Hypothalamus (tissue), 51 donors: ENCODE measurements at places on chromosomes 2 and 18.

DNA sequence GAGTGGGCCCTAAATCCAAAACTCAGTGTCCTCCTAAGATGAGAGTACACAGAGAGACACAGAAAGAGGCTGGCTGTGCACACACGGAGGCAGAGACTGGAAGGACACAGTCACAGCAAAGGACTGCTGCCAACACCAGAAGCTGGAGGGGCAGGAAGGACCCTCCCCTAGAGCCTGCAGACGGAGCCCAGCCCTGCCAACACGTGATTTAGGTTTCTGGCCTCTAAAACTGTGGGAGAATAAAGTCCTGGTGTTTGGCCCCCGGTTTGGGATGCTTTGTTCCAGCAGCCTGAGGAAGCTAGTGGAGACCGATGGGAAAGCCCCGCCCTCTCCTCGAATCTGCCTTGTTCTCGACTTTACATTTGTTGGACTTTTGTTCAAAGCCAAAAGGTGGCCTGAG lies 10.6 kb downstream of the CNDP1 start:
- DNase-seq = no peak

DNA sequence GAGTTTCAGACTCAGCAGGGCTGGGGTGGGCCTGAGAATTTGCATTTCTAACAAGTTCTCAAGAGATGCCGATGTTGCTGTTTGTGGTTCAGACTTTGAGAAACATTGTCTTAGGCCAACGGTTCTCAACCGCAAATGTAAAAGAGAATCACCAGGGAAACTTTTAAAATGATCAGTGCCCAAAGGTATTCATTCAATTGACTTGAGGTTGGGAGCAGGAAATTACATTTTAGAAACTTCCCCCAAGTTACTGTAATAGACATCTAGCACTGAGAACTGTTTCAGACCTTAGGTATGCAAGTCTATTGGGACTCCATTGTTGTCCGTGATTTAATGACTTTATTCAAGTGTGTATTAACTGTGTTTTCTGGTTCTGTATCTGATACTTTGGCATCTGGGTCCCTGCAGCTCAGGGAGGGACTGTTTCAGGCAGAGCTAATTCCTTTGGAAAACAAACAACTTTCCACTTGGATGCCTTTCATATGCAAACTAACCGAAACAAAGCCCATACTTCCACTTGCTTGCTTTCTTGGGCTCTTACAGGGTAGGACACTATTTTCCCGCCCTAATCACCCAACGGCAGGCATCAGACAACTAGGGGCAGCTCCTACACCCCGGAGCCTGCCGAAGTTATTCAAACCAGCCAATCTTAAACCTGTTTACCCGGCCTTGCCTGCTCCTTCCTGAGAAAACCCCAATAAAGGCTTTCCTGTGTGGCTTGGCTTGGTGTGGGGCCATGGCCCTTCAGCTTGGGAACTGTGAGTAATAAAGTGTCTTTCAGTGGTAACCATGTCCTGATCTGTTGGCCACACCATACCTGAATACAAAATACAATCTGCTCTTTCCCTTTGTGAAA lies 97.6 kb downstream of the POLE4 start:
- DNase-seq = no peak

DNA sequence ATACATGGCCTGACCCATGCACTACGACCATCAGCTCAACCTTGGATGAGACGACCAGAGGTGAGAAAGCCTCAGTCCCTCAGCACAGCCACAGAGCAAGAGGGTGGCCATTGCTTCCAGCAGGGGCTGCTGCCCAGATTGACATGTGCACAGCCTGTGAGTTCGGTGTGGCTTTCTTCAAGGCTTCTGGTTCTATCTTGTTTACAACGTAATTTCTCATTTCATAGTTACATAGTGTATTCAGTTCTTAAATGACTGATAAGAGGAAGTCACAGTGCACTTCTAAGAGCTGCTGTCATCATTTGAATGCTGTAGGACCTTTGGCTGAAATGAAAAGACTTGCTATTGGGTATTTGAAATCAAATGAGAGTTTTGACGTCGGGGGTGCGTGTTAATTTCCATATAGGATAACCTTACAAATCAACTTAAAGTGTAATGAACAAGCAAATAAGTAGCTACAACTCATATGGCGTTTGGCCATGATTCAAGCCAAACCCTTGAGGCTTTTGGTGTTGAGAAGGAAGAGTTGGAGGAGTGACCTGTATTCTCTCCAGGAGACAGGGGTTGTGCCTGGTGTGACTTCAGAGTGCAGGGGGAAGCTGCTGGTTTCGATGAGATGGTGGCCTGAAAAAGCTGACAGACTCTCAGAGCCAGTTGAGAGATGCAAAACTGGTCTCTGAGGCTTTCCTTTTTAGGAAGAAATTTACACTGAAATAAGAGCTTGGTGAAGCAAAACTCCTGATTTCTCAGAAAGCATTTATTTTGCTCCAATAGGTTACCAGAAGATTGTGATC lies 51.0 kb downstream of the TSHZ1 start:
- DNase-seq = no peak

GRCh38 chr2:145408980-145409379 lies 889.1 kb upstream of the ZEB2 start:
- DNase-seq = no peak

- DNase-seq = no peak
Measured at GRCh38 chr2:105238664-105239240, 2.8 kb upstream of the GPR45 start.

- DNase-seq = no peak
Measured at GRCh38 chr2:31956312-31956711, 54.5 kb downstream of the MEMO1 start.

DNA sequence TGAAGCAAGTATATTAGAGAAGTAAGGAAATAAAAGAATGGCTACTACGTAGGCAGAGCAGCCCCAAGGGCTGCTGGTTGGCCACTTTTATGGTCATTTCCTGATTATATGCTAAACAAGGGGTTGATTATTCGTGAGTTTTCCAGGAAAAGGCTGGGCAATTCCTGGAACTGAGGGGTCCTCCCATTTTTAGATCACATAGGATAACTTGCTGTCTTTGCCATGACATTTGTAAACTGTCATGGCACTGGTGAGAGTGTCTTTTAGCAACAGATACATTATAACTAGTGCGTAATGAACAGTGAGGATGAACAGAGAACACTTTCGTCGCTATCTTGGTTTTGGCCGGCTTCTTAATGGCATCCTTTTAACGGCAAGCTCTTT lies 2.6 kb upstream of the UBE2F start:
- no peak for DNase-seq

DNA sequence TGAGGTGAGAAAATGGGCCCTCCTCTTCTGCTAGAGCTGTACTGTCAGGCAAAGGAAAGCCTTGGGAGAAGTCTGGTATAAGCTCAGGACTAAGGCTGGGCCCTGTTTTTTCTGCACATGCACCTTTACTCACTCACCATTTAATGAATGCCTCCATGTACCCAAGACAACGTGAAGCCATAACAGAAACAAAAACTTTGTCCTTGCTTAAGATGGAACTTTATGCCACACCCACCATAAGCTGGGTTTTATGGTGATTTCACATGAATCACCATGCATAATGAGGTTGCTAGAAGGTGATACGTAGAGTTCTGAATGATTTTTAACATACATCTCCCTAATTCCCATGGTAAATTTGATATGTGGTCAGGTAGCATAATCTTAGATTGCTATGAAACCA lies 63.7 kb upstream of the CYP26B1 start:
- no peak for DNase-seq

DNA sequence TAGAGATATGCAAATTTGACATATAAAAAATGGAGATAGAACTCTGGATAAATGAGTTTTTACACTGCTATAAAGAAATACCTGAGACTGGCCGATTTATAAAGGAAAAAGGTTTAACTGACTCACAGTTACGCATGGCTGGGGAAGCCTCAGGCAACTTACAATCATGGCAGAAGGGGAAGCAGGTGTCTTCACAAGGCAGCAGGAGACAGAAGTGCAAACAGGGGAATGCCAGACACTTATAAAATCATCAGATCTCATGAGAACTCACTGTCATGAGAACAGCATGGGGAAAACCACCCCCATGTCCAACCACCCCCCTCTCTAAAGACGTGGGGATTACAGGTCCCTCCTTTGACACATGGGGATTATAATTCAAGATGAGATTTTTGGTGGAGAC lies 1540.2 kb upstream of the SLC39A10 start:
- no peak for DNase-seq

DNA sequence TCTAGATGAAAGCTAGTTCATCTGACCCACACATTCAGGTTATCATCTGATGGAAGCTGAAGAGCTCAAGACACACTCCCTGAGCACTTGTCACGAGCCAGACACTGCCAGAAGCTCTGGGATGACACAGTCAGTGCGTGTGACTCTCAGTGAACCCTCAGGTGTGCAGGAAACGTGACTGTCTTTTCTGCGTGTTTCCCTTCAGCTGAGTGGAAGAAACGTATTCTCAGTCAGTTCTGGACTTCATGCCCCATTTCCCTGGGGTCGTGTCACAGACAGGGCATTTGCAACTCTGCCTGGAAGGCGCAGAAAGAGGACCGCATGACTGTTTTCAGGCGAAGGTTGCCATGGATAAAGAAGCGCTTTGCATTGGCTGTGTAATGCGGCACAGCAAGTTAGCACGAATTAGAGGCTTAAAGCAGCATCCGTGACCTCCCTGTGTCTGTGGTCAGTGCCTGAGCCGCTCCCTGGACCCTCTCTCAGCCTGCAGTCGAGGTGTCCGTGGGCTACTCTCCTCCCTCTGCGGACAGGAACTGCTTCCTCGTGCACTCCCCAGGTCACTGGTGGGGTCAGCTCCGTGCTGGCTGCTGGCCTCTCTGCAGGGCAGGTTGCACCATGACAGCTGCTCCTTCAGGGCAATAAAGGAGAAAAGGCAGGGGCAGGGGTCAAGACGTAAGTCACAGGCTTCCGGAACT lies 3.3 kb upstream of the ALLC start:
- DNase-seq = no peak

GRCh38 chr2:102486941-102487702 lies 14.1 kb downstream of the SLC9A4 start:
- DNase-seq = no peak

GRCh38 chr2:229971298-229971790 lies 49.0 kb downstream of the FBXO36 start:
- DNase-seq = no peak

GRCh38 chr2:36355151-36355889 lies at the start of gene CRIM1:
Gene CRIM1, plus strand, starts transcription at chr2:36355778. Its CDS starts 515 bp downstream, at chr2:36356293.
- peak; percentile 81 for DNase-seq

DNA sequence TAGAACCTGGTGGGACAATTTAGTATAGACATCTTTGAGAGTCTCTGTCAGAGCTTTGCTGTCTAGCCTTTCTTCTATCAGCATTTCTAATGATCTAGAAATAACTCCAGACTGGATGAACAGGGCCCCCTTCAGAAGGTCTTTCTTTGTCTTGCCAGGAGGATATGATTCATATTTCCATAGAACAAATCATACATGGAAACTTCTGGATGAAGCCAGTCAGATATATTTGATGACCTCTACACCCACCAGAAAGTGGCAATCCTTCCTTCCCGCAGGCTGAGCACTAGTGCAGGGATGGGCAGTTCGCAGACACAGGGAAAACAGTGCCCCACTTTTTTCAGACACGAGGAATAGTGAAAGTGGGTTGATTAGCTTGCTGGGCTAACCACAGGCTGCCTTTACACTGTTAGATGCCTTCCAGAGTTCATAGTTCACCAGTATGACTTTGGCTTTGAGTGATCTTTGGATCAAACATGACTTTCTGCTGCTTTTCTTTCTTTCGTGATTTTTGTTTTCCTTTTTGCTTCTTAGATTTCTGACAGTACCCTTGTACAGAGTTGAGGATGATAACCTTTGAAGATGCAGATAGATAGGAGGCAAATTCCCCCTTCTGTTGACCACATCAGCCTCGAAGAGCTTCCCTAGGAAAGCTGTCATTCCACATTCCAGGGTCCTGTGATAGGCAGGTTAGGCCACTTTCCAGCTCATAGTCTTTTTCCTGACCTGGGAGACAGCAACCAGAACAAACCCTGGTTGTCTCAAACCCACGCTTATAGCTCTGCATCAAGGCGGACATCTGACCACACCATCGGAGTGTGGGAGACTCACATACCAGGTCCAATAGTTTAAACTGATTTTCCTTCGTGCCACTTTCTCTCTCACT lies 237.0 kb downstream of the ZNF407 start:
- no peak for DNase-seq

DNA sequence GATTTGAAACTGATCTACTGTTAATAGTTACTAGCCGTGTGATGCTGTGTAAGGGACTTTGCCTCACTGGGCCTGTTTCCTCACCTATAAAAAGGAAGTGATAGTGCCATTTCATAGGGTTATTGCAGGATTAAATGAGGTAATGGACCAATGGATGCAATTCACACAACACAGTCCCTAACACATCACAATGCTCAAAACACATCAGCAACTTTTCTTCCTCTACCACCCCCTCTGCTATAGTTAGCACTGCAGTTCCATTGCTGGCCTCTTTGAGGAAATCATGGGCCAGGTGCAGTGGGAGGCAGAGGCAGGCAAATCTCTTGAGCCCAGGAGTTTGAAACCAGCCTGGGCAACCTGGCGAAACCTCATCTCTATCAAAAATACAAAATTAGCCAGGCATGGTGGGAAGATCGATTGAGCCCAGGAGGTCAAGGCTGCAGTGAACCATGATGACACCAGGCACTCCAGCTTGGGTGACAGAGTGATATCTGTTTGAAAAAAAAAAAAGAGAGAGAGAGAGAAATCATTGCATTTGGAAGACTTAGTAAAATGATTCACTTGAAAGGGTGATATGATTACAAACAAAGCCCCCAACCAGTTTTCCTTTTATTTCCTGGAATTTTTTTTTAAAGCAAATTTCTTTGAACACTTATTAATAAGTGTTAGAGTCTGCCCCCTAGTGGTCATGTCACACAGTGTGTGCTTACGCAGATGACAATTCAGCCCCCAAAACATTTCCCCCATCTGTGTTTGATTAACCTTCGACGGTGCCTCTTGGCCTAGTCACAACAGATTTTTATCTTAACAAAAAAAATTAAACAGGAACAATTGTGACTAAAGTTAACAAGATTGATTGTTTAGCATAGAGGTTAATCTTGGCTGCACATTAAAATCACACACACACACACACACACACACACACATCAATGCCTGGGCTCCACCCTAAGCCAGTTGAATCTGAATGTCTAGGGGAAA lies 88.6 kb upstream of the BCL11A start:
- no peak for DNase-seq

GRCh38 chr18:35592298-35592697 lies 10.8 kb downstream of the GALNT1 start:
- no peak for DNase-seq

GRCh38 chr18:10872304-10872703 lies 277.1 kb downstream of the PIEZO2 start:
- no peak for DNase-seq

DNA sequence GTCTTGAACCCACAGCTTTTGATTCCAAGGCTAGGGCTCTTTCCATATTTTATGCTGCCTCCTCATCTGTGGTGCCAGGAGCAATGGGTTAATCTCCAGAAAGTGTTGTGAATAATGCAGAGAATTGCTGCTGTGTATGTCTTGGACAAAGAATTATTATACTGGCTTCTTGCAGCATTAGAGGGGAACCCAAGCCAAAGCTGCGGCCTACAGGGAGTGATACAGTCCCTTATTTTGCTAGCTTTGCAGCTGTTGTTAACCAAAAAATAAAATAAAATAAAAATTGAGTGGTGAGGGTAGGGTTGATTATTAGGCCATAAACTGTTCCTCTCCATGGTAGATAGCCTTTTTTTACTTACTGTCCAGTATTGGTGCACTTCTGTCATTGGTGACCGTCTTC lies 16.7 kb downstream of the WIPF1 start:
- DNase-seq = no peak

- DNase-seq = no peak
Measured at GRCh38 chr2:9842487-9843228, 616 bp upstream of the TAF1B start.
